Placental pericyte (primary cell): ENCODE measurements at places on chromosomes 2 and 18. TPM values are rescaled to one million over a fixed set of nuclear protein-coding genes. Genes with fewer than 3 reads are reported as not detected.

Gene PLEKHH2
- total RNA-seq: 1.1 and 3.4 TPM in 2 replicates

Gene AGXT
- total RNA-seq: not detected in 2 replicates

Gene CTLA4
- total RNA-seq: not detected in 2 replicates

Gene ALPP
- total RNA-seq: under 0.01 TPM in 1 of 2 replicates, not detected in the other

Gene POTEJ
- not detected in 2 replicates for total RNA-seq

Gene GALNT3
- total RNA-seq: 4.6 and 11.7 TPM in 2 replicates

Gene ANKRD30B
- 0.14 and 0.88 TPM in 2 replicates for total RNA-seq

Gene GPR155
- 1.6 and 5.0 TPM in 2 replicates for total RNA-seq

Gene ALPI
- total RNA-seq: not detected in 2 replicates
